T-helper 2 cell treated with Interferon-gamma antibody and Interleukin-4, amounts not matched to agents 5 μg/mL and 100 μg/mL, for 36 hours (primary cell): ENCODE measurements at places on chromosomes 6 and 20.

DNA sequence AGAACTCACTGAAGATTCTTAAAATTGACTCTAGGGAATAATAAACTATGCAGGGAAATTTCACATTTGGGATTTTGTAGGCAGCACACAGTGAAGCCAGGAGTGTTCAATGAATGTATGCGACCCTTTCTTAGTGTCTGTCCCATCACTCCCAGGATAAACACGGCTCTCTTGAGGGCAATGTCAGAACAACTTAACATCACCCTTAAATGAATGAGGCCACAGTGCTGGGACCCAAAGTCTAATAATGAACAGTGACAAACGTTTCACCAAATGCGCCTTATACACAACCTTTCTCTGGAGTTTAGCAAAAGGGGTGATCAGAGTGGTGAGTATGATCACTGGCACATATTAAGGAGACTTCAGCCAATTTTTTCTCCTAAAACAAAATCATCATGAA is 237.3 kb downstream of the CLVS2 start:
- no peak for DNase-seq

DNA sequence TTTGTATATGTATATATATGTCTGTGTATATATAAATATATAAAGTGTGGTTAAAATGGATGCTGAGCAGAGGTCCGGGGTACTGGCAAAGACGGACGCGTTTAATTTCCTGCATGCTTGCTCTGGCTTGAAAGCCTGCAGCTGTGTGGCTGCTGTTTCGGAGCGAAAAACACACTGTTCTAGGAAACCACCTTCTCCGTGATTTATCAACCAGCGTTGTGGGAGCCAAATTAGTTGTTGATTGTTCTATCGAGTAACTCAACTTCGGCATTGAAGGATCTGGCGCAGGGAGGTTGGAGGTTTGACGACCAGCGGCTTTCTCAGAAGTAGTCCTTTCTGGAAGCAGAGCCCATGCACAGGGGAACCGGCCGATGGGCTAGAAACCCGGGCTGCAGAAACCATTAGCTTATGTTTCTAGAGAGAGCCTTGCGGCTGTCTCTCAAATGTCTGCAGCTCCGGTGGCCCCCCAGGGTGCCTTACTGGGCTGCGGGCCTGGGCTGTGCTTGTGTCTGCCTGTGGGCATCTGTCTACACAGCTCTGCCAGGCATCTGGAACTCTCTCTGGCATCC is 81.8 kb downstream of the EDN3 start:
- DNase-seq: no peak

DNA sequence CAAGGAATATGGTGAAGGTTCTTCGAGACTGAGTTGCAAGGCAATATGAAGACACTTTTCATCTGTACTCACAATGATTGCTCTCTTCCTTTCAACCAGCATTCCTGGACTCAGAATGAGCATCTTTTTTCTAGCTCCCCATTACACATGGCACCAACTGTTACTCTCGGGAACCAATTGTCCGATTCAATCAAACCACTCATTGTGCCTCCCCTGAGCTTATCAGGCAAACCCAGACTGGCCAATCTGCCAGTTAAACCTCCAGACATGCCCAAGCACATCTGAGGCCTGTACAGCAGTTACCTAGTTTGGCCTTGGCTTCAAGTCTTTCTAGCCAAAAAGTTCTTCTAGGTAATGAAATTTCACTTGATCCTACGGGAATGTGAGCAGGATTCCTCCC is 164.1 kb downstream of the ID4 start:
- no peak for DNase-seq

DNA sequence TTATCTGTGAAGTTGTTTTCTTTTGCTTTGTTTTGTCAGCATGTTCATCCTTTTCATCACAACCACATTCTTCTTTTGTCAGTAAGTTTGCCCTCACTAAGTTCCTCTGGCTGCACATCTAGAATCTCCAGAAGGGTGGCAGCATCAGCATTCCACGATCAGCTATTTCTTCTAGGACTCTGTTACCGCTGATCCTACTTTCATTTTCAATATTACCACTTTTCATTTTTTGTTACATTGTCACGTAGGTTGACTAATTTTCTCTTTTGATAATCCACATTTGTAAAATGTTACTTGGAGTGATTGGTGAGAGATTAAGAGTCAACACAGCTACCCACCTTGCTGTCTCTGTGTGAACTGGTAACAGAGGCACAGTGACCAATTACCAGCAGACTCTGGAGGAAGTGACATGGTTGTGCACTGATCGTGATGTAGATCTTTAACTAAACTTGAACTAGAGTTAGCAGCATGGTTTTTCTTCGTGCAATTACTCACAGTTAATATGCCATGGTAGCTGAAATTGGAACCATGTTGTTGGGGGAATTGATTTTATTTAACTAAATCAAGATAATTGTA is 307.9 kb upstream of the SLC35B3 start:
- DNase-seq: no peak

DNA sequence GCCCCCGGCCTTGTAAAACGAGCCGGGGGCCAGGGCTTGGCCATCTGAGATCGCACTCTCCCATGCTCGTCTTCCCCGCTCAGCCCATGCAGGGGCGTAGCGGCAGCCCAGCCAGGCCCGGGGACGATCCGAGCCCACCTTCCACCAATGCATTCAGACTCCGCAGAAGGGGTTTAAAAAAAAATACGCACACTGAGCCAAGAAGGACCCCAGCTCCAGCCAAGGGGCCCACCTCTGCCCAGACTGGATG is 320 bp downstream of the GSTA4 start:
- DNase-seq: no peak

DNA sequence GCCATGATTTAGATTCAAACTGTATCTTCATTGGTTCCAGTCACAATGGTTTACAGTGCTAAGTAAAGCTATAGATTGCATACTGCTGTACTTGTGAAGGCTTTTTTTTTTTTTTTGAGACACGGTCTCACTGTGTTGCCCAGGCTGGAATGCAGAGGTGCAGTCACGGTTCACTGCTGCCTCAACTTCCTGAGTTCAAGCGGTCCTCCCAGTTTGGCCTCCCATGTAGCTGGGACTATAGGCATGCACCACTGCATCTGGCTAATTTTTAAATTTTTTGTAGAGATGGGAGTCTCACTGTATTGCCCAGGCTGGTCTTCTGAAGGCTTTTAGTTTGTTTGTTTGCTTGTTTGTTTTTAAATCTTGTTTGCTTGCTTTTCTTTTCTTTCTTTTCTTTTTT is 24.9 kb downstream of the ITCH start:
- DNase-seq: no peak

DNA sequence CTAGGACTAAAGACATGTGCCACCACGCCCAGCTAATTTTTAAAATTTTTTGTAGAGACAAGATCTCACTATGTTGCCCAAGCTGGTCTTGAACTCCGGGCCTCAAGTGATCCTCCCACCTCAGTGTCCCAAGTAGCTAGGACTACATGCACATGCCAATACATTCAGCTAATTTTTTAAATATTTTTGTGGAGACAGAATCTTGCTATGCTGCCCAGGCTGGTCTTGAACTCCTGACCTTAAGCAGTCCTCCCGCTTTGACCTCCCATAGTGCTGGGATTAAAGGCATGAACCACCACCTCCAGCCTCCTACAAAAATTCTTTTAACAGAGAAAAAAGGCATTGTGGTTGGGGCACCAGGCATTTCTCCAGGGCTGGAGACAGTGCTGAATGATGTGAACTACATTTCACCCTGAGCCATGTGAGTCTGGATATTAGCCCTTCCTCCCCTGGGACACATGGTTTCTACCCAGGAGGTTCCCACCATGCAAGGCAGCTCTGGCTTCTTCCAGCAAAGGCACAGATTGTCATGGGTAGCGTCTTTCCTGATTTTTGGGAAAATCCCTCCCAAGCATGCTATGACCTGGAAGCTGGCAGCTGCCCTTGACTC is 36.3 kb upstream of the CMTR1 start:
- DNase-seq: no peak

DNA sequence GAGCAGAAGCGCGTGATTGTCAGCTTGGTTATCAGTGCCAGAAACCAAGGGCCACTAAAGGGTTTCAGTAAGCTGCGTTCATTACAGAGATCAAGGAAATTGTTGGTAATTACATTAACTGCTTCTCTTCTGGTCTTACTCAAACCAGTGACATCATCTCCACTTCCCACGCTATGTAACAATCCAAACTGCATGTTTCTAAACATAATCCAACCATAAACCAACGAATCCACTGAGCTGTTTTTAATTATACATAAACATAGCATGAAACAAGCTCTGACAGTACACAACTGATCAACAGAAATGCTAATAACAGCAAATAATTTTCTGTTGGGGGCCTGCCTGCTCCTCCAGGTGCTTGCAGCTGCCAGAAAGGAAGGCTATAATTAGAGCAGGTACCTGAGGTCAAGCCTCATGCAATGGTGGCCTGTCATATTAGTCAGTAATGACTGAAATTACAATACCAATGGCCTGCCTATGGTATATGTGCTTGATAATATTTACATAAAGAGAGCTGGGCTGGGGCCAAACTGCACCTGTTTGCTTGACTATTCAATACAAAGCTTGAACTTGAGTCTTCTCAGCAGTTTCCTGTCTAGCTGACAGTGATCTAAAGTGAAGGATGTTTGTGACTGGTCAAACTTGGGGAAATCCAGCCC is 40.1 kb downstream of the ILRUN start:
- peak; percentile 60 for DNase-seq

DNA sequence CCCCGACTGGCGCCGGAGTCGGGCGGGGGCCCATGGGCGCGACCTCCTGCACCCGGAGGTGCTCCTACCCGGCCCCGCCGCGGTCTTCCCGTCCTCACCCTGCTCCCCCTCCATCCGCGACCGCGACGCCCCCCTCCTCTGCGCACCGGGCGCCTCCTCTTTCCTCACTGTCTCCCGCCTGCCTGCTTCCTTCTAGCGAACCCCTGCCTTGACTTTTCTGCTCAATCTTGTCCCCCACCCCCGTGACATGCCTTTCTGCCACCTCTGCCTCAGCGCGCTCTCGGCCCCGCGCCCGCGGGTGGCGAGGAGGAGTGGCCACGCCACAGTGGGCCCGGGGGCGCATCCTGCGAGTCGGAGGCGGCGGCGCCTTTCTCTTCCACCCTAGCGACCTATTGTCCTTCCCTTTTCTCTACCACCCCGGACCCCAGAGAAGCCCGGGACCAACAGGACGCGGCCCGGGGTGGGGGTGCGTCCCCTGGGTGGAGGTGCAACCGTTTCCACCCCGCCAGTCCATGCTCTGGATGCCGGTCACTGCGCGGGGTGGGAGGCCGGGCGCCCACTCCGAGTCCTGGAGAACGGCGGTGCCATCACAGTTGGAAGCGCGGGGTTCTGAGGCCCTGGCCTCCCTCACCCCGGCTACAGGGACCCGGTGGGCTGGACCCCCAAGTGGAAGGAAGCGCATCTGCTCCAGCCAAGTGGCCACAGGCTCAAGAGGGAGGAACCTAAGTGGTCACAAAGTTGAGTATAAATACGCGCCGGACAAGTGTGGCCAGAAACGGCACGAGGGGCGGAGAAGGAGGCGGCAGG is 2.0 kb downstream of the PDE10A start:
- DNase-seq: no peak

DNA sequence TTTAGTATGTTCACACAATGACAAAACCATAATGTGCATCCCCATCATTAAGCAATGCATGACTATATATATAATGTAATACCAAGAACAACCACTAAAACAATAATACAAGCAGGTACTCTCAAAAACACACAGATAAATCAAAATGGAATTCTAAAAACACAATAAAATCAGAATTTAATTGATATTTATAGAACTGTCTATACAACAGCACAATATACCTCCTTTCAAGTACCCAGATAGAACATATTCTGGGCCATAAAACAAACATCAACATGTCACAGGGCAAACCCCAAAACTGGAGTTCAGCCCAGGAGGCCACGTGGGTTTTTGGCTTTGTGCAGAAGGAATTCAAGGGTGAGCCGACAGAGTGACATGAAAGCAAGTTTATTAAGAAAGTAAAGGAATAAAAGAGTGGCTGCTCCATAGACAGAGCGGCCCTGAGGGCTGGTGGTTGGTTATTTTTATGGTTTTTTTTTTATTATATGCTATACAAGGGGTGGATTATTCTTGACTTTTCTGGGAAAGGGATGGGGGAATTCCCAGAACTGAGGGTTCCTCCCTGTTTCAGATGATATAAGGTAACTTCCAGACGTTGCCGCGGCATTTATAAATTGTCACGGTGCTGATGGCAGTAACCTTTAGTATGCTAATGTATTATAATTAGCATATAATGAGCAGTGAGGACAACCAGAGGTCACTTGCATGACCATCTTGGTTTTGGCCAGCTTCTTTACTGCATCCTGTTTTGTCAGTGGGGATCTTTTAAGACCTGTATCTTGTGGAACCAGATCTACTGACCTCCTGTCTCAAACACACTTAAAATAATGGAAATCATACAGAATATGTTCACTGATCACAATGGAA is 5.6 kb downstream of the RAB23 start:
- no peak for DNase-seq

- no peak for DNase-seq
Observed at GRCh38 chr20:36060676-36061075, 92.3 kb downstream of the CNBD2 start.

DNA sequence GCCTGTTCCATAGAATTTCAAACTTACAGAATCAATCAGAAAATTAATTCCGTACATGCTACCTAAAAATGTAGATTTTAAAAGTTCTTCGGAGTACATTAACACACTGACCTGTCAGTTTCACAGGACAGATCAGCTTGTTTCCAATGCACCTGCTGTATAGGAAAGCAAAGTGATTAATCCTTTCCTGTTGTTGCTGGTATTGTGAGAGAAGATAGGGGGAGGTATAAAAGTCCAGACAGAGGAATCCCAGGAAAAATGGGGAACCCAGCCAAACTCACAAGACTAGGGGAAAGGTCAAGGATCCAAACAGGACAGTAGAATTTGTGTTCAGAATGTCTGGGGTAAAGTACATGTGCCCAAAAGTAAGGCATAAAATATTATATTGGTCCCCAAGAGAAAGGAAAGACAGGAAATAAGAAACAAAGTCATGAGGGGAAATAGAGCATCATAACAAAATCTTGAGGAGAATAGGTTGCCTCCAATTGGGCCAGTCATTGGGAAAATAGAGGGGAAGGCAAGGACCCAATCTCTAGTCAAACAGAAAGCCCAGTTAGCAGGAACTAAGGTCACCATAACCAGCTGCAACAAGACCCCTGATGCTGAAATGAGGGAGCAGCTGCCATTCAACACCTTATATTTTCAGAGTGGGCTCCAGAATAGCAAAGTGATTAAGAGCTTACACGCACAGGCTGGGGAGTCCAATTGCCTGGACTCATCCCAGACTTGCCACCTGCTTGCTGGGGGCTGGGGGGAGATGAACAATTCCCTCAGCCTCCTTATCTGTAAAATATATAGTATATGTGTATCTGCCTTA is 10.3 kb downstream of the FILIP1 start:
- no peak for DNase-seq

DNA sequence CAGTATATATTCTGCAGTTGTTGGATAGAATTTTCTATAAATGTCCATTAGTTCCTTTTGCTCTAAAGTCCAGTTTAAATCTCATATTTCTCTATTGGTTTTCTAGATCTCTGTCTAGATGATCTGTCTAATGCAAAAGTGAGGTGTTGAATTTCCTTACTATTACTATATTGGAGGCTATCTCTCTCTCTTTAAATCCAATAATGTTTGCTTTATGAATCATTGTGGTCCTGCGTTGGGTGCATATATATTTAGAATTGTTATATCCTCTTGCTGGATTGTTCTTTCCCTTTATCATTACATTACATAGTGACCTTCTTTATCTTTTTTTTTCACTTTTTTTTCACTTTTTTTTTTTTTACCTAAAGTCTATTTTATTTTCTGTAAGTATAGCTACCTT is 208.5 kb upstream of the ASCC3 start:
- DNase-seq: no peak
